ENCODE measurements at places on chromosomes 13 and 19.

DNA sequence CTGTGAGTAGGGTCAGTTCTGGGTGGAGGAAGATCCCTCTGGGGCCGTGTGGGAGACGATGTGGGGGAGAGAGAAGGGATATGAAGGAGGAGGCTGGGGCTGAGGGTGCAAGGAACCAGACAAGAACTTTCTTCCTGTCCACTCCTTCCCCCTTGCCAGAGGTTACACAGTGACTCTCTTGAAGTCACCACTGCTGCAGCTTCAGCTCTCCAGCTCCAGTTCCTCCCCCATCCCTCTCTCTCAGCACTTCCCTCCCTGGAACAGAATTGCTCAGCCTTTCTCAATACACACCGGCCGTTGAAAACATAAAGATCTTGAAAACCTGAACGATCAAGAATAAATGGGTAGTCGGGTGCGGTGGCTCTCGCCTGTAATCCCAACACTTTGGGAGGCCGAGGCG, 5.1 kb downstream of the ZSWIM9 start:
- no peak for DNase-seq

GRCh38 chr19:30879225-30879624, 470.0 kb downstream of the TSHZ3 start:
- DNase-seq = no peak

GRCh38 chr13:107210723-107211030, 642.7 kb upstream of the ARGLU1 start:
- peak; percentile 100 for DNase-seq

DNA sequence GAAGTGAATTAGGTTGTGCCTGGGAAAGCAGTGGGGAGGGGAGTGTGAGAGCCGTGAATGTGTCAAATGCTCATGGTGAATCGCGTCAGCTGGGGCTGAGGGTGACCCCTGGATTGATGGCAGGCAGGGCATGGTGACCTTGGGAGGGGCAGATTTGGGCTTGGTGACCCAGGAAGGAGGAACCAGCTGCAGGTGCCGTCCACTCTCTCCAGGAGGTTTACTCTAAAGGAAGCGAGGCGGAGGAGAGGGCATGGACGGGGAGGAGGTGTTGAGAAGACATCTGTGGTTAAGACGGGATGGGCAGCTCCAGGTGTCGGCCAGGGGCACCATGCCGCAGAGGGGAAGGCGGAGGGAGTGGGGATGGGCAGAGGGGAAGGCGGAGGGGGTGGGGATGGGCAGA, 28.7 kb downstream of the TMEM255B start:
- DNase-seq = no peak

DNA sequence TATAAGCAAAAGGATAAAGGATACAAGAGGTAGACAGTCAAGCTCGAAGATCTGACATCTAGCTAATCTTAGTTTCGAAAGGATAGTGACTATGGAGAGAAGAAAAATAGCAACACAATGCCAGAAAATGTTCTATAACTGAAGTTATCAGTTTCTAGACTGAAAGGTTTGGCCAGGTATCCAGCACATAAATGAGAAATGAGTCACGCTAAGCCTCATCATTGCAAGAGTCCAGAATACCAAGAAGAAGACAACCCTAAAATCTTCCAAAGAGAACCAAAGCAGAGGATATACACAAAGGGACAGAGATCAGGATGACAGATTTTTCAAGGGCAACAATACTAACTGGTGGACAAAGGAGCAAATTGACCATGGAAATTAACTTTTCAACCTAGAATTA, 237.0 kb downstream of the POSTN start:
- DNase-seq = no peak

- DNase-seq = no peak
Observed at GRCh38 chr19:3538965-3539755, at the start of gene TEKTIP1. TSS of gene TEKTIP1 (plus strand) at chr19:3539174. CDS start at chr19:3539178, 4 bp downstream.

DNA sequence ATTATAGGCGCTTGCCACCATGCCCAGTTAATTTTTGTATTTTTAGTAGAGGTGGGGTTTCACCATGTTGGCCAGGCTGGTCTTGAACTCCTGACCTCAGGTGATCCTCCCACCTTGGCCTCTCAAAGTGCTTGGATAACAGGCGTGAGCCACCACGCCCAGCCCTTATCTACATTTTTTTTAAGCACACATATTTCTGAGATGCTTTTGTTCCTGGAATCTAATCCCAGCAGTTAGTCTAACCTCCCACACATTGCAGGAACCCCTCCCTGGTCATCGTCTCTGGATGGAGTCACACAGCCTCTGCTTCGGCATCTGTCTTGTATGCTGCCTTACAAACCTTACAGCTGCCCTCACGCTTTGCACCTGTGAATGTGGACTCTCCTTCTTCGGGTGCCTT, 15.1 kb upstream of the KATNAL1 start:
- no peak for DNase-seq

DNA sequence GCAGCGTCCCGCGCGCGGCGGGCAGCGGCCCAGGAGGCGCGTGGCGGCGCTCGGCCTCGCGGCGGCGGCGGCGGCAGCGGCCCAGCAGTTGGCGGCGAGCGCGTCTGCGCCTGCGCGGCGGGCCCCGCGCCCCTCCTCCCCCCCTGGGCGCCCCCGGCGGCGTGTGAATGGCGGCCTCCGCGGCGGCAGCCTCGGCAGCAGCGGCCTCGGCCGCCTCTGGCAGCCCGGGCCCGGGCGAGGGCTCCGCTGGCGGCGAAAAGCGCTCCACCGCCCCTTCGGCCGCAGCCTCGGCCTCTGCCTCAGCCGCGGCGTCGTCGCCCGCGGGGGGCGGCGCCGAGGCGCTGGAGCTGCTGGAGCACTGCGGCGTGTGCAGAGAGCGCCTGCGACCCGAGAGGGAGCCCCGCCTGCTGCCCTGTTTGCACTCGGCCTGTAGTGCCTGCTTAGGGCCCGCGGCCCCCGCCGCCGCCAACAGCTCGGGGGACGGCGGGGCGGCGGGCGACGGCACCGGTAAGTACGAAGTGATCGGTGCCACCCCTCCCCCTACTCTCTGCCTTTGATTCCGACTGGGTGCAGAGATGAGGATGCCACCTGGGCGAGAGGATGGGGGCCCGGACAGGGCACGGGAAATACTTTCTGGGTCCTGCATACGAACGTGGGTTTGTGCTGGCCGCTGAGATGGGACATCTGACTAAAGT, 874 bp downstream of the TRIM28 start:
- DNase-seq = no peak

- peak; percentile 90 for DNase-seq
Observed at GRCh38 chr19:42217520-42218437, at the start of gene DEDD2. TSS of gene DEDD2 (minus strand) at chr19:42217677. CDS start at chr19:42217007, 670 bp downstream.

- peak; percentile 82 for DNase-seq
Observed at GRCh38 chr19:33462112-33462791, 59.3 kb downstream of the PEPD start.

- no peak for DNase-seq
Observed at GRCh38 chr19:50490411-50490811, 13.8 kb upstream of the GARIN5A start.

- DNase-seq = no peak
Observed at GRCh38 chr13:45331692-45332035, 9.3 kb downstream of the TPT1 start.

DNA sequence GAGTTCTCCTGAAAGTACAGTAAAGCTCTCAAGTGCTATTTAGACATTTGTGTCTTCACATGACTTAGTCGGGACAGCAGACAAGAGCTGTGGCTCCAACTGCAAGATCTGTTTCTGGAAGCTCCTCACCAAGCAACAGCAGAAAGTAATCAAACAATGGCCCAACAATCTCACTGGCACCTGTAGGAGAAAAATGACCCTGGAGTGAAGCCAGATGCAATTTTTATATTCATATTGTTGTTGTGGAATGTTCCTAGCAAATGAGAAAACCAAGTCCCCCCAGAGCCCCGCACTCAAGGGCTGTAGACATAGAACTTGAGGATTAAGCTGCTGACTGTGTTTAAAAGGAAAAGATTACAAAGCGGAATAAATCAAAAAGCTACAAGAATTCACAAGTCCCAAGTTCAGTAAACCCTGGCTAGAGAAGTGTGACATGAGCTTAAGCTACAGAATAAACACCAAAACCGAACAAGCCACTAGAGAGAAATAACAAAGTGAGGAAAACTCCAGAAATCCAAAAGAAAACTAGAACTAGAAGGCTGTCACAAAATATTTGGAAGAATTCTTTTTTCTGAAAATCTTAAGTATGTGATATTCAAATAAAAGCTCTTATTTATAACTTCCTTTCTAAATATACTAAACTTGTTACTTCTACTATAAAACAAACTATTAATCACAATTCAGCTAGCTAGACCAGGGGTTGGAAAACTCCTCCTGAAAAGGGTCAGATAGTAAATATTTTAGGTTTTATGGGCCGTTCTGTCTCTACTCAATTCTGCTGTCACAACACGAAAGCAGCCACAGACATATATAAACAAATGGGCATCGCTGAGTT, 454.5 kb downstream of the SUCLA2 start:
- DNase-seq = no peak

DNA sequence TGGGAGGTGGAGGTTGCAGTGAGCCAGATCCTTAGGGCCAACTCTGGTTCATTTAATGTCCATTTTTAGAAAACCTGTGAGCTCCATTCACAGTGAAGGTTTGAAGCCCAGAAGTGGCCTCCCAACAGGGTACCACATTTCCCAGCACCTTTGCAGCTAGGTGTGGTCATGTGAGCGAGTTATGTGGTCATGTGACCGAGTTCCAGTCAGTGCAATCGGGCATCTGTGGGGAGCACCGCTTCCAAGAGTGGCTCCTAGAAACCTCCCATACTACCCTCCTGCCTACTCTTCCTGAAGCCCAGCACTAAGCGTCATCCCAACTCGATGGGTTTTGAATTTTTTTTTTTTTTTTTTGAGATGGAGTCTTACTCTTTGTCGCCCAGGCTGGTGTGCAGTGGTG, 663 bp upstream of the PLA2G4C start:
- no peak for DNase-seq

DNA sequence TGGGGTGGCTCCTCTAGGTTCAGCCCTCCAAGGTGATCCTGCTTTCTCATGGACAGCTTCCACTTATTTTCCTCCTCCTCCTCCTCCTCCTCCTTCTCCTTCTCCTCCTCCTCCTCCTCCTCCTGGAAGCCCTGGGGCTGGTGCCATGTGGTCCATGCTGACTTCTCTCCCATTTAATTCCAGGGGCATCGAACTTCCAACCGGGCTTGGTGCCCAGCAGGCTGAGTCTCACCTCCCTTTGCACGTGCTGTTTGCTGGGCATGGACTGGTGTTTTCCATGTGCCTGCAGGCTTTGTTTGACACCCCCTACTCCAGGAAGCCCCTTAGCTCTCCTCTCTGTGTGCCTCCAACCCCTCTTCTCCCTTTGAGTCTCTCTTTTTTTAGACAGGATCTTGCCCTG, 3.7 kb downstream of the MAST3 start:
- DNase-seq = no peak

DNA sequence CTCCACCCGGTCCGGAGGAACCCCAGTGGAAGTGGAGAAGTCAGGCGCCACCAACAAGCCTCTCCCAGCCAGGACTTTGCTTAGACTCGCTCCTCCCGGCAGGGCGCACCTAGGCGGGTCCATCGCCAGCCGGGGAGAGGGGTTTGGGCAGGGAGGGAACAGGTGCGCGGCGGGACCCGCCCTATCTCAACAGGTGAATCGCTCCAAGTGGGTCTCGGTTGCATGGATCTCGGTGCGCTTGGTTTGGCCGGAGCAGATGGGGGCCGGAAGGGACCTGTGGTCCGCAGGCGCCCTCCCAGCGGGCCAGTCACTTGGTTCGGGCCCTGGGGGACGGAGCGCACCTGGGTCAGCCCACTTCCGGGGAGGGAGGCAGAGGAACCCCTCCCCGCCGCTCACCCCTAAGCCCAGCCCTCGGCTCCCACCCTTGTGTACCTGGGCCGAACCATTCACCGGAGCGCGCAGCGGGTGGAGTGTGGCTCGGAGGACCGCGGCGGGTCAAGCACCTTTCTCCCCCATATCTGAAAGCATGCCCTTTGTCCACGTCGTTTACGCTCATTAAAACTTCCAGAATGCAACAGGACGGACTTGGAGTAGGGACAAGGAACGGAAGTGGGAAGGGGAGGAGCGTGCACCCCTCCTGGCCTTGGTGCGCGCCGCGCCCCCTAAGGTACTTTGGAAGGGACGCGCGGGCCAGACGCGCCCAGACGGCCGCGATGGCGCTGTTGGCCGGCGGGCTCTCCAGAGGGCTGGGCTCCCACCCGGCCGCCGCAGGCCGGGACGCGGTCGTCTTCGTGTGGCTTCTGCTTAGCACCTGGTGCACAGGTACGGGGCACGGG, at the start of gene LSR:
LSR (plus strand) TSS at position 693 of the 836 bp plus-strand sequence; CDS start at position 714, 21 bp downstream.
- no peak for DNase-seq

GRCh38 chr19:32104153-32104849, 241.1 kb upstream of the ZNF507 start:
- no peak for DNase-seq

- no peak for DNase-seq
Observed at GRCh38 chr13:31629085-31629780, 110.1 kb upstream of the RXFP2 start.

- no peak for DNase-seq
Observed at GRCh38 chr13:73776151-73776785, 357.9 kb downstream of the KLF12 start.

DNA sequence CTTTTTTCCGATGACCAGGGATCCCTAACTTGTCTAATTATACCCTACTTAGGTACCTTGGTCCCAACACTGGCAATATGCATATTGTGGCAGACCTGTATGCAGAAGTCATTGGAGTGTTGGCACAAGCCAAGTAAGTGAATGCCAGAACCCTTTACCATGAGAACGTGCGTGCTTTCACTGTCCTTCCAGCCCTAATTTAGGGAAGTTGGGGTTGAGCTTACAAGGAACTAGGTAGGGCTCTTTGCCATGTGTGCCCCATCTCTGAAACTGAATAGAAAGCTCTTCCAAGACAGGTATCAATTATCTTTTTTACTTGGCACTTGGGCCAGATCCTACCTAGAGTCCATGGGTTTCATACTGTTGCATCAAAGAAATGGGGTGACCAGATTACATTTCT, 93.2 kb downstream of the FRY start:
- no peak for DNase-seq

DNA sequence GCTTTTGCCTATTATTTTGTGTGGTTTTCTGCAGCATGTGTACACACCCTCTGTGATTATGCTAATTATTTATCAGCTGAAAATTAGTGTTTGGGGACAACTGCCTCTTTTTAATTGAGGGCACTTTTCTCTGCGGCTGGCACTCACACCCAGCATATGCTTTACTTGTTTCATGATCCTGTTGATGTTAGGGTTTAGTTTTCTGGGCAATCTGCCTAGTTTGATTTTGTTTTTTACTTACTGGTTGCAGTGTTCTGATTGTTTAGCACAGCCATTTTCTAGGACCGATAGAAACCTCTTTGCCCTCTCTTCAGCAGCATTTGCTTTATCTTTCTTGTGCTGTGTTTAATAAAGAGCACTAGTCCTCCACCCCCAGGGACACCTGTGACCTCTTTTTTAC, 161.6 kb downstream of the PAN3 start:
- peak; percentile 3 for DNase-seq

- no peak for DNase-seq
Observed at GRCh38 chr19:50745221-50745620, 22.1 kb downstream of the CLEC11A start.

- peak; percentile 49 for DNase-seq
Observed at GRCh38 chr19:10471909-10472308, 31.2 kb downstream of the KEAP1 start.

GRCh38 chr13:103625194-103625593, 559.0 kb upstream of the SLC10A2 start:
- peak; percentile 66 for DNase-seq
